Activated CD8-positive, alpha-beta memory T cell treated with anti-CD3 and anti-CD28 coated beads for 1 hour (primary cell): ENCODE measurements at places on chromosomes 3 and 15.

DNA sequence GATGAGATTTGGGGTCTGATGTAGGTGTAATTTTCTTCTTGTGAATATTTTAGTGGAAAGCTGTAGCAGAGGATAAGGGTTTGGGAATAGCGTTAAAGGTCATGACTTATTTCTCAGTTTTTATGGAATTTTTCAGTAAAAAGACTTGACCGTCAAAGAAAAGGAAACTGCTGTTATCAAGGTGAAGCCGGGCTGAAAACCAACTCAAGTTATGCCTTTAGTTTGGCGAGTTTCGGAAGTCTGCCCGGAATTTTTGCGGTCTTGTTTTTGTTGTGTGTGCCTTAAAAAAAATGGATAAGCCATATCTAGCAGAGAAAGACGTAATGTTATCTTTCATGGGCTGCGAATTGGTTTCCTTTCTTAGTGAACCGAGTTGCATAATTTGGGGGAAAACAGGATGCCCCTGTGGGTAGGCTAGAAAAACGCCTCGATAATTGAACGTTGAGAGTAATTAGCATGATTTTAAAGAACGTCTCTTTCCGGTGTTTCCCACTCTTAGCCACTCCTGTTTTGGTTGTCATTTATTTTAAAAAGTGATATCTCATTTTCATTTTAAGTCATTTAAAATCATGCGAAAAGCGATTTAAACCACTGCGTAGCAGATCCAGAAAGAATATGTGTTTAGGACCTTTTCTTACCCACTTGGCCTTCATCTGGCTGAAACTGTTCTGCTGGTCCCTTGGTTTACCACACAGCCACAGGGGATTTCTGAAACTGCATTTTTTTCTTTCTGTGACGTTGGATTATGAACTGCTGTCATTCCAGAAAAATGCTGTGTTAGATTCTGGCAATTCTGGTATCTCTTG is 1.1 kb downstream of the NFKBIZ start:
- DNase-seq: no peak

DNA sequence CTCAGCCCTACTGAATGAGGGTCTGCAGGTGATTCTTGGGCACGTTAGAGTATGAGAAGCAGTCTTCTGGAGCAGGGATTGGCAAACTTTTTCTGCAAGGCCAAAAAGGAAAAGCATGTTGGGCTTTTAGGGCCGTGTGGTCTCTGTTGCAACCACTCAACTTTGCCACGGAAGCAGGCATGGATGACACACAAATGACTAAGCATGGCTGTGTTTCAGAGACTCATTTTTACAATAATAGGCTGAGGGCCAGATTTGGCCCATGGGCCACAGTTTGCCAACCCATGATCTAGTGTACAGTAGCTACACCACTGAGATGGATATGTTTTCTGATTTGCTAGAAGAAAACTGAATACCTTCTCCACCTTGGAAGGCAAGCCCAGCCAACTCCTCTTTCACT is 66.1 kb upstream of the PRICKLE2 start:
- no peak for DNase-seq

GRCh38 chr3:8480699-8481098 is 20.9 kb upstream of the LMCD1 start:
- DNase-seq: no peak

DNA sequence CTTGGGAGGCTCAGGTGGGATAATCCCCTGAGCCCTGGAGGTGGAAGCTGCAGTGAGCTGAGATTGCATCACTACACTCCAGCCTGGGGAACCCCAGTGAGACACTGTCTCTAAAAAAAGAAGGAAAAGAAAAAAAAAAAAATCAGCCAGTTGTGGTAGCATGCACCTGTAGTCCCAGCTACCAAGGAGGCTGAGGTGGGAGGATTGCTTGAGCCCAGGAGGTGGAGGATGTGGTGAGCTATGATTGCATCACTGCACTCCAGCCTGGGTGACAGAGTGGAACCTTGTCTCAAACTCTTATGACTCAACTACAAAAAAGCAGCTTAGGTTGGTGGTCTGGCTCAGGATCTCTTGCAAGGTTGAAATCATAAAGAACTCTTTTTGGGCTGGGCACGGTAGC is 19.3 kb upstream of the GPX1 start:
- DNase-seq: no peak

DNA sequence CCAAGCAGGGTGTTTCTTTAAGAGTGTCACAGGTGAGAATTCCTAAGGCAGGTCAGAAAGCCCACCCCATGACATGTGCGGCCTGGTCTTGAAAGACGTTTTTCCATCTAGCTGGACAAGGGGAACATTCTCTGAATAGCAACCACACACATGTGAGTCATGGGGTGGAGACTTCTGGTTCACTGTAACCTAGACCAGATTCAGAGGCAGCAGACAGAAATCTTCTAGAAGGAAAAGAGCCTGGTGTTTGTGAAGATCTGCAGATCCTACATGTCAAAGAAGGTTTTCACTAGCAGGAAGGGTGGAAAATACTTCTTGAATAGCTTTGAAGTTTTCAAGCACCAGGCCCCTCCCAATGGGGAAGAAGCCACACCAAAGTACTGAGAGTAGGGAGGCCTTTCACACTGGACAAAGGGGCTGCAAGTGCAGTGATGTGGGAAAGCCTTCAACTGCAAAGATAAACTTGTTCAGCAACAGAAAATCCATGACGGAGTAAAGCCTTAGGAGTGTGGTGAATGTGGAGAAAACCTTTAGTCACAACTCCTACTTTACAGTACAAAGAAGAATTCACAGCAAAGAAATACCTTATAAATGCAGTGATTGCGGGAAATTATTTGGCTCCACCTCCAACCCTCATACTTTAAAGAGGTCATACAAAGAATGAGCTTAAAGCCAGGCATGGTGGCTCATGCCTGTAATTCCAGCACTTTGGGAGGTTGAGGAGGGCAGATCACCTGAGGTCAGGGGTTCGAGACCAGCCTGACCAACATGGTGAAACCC is 17.6 kb downstream of the ADAM10 start:
- no peak for DNase-seq

DNA sequence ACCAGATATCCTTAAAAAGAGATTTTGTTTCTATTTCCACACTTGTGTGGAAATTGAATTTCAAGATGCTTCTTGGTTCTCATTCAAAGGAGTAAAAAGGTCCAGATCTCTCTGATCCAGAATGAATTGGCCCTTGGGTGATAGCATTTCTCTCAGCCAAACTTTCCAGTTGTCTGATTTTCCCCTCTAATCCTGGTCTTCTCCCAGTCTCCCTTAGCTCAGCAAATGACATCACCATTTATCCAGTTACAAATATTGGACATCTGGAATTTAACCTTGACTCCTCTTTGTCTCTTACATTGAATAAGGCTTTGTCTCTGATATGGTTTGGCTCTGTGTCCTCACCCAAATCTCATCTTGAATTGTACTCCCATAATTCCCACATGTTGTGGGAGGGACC is 10.2 kb upstream of the FGF7 start:
- DNase-seq: no peak

GRCh38 chr15:65940618-65940909 is 71.3 kb downstream of the RAB11A start:
- DNase-seq: no peak

- no peak for DNase-seq
Measured at GRCh38 chr15:73168487-73168886, 116.2 kb downstream of the NEO1 start.

DNA sequence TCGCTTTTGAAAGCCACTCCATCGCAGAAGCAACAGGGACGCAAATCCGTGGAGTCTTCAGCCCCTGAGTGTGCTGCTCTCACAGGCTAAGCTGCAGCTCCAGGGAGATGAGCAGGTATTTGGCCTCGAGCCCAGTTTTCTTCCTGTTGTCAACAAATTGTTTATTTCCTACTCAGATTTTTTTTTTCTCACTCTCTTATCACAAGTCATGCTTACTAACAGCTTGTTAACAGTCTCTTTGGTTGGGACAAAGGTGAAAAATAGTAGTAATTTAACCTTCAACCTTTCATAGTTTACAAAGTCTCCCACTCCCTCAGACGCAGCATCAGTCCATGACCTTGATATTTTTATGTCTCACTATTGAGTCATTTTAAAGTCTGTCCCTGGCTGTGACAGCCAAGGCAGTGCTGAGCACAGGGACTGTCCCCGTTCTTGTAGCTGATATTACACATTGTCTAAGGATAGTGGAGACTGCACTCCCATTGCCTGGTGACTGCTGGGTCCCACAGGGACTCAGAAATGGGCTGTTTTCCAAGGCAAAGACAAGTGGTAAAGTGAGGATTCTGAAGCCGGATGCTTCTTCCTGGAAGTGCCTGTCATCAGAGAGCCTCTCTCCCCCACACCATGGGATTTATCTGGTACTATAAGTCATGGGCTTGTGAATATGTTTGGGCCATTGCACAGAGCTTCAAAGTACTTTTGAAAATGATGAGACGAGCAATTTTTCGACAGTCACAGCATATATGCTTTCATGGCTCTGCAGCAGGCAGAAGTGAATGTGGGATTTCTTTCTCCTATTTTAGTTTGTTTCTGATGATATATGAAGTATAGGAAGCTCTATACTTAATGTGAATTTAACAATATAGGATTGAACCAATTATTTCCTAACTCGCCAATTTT is 59.8 kb upstream of the UNC13C start:
- no peak for DNase-seq

GRCh38 chr3:160044121-160044520 is 55.5 kb downstream of the IL12A start:
- DNase-seq: no peak

DNA sequence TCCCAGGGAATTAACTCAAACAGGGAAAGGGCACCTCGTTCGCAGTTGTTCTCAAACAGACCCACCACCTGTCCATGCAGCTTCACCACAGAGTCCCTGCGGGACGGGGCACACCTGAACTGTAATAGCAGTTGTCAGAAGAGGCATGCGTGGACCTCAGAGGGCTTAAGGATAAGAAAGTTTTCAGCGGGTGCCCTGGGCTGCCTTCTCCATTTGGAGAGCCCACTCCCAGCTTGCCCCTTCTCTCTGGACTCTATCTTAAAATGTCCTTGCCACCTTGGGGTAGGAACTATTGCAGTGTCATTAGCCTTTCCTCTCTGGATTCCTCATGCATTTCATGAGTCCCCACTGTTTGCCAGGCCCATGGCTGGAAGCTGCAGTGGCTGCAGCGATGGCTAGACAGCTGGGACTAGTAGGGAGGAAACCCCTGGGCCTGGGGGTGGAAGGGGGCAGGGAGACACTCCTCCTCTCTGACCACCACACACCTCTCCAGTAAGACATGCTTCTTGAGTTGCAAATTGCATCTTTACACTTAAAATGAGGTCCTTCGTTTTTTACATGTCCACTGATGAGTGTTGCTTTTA is 33.5 kb downstream of the PDIA5 start:
- no peak for DNase-seq

GRCh38 chr15:97114900-97115760 is 784.6 kb downstream of the NR2F2 start:
- no peak for DNase-seq

- DNase-seq: no peak
Measured at GRCh38 chr3:156576651-156577348, 21.9 kb upstream of the SSR3 start.

- DNase-seq: no peak
Measured at GRCh38 chr15:61517776-61518175, 288.7 kb upstream of the RORA start.

GRCh38 chr15:65532738-65533051 is 2.4 kb downstream of the HACD3 start:
- no peak for DNase-seq

- DNase-seq: no peak
Measured at GRCh38 chr3:97736928-97737327, 27.6 kb upstream of the ARL6 start.

- DNase-seq: no peak
Measured at GRCh38 chr3:179658606-179659005, 5.8 kb downstream of the USP13 start.

GRCh38 chr3:71926262-71926600 is 141.3 kb upstream of the PROK2 start:
- DNase-seq: no peak
